ENCODE measurements at places on chromosomes 3 and 15. TPM values are rescaled to one million over a fixed set of nuclear protein-coding genes. Genes with fewer than 3 reads are reported as not detected.

Gene ITIH4
- 0.07 TPM for polyA plus RNA-seq

Gene ADGRG7
- not detected for polyA plus RNA-seq

Gene SHF
- 1.7 TPM for polyA plus RNA-seq

Gene UBAP1L
- not detected for polyA plus RNA-seq

Gene LEKR1
- polyA plus RNA-seq, result 0.55 TPM

Gene MUC20
- 0.70 TPM for polyA plus RNA-seq

Gene GNB4
- 0.26 TPM for polyA plus RNA-seq

Gene LRRC31
- polyA plus RNA-seq, result not detected

Gene THSD4
- polyA plus RNA-seq, result not detected

Gene TMEM212
- polyA plus RNA-seq, result not detected

Gene DPPA2
- not detected for polyA plus RNA-seq

Gene CGNL1
- not detected for polyA plus RNA-seq

Gene TRH
- polyA plus RNA-seq, result not detected

Gene DBR1
- polyA plus RNA-seq, result 14.8 TPM

Gene FILIP1L
- 0.32 TPM for polyA plus RNA-seq

Gene SV2B
- polyA plus RNA-seq, result not detected

Gene BCL2A1
- polyA plus RNA-seq, result 28.0 TPM

Gene NR1I2
- 0.40 TPM for polyA plus RNA-seq

Gene HIGD2B
- not detected for polyA plus RNA-seq

Gene GABRB3
- polyA plus RNA-seq, result not detected

Gene GP9
- not detected for polyA plus RNA-seq

Gene AHSG
- not detected for polyA plus RNA-seq

Gene NANOGP8
- polyA plus RNA-seq, result not detected

Gene LPCAT4
- polyA plus RNA-seq, result 19.0 TPM

Gene SI
- not detected for polyA plus RNA-seq

Gene FBN1
- not detected for polyA plus RNA-seq

Gene COL6A5
- not detected for polyA plus RNA-seq

Gene GPR62
- not detected for polyA plus RNA-seq

Gene ZPLD1
- not detected for polyA plus RNA-seq

Gene PRSS50
- not detected for polyA plus RNA-seq

Gene XRN1
- 62.5 TPM for polyA plus RNA-seq

Gene PROK2
- polyA plus RNA-seq, result 2.6 TPM

Gene CADPS
- polyA plus RNA-seq, result not detected

Measured in CD4-positive, alpha-beta memory T cell (primary cell).